ENCODE measurements at places on chromosomes 12 and 14.

GRCh38 chr12:115636546-115636945, 640.9 kb downstream of the MED13L start:
- no peak for DNase-seq

GRCh38 chr12:71218616-71219015, 60.8 kb upstream of the TSPAN8 start:
- no peak for DNase-seq

- no peak for DNase-seq
Measured at GRCh38 chr12:58359084-58359483, 417.7 kb downstream of the ATP23 start.

DNA sequence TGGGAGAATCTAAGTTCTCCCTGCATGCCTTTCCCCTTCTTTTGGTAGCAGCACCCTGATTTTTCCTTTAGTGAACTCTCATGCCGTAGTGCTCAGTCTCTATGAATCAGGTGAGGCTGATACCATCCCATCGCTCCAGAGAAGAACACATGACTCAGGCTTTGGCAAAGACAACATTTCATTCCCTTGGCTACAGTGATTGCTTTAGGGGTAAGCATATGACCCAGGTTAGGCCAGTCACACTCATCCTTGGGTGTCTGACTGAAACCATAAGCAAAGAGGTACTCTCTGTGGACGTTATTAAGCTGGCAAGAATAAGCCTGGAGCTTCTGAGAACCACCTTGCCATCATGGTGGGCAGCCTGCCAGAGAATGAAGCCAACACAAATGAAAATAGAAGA, 141.8 kb downstream of the MYRFL start:
- no peak for DNase-seq

DNA sequence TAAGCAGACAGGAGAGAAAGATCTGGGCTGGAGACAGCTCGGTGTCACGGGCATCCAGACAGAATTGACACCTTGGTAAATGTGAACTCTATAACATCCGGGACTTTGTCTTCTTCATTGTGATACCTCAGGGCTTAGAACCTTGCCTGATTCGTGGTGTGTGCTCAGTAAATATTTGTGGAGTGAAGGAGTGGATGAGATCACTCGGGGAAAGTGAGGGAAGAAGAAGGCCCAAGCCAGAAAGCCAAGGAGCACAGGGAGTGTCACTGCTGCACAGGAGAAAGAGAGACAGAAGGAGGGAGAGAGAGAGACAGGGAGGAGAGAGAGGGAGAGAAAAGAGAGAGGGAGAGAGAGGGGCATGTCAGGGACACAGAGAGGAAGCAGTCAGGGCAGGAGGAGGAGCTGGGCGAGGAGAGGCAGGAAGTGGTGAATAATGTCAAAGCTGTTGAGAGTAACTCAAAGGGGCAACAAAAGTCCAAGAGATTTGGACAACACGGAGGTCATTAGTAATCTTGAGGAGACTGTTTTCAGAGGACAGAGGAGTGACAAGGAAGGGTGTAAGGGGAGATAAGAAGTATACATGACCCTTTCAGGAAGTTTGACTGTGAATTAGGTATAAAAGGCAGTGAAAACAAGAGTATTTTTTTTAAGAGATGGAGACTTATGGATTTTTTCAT, 141.6 kb upstream of the MAX start:
- no peak for DNase-seq

- DNase-seq = no peak
Measured at GRCh38 chr12:105775343-105775742, 363.4 kb downstream of the NUAK1 start.

DNA sequence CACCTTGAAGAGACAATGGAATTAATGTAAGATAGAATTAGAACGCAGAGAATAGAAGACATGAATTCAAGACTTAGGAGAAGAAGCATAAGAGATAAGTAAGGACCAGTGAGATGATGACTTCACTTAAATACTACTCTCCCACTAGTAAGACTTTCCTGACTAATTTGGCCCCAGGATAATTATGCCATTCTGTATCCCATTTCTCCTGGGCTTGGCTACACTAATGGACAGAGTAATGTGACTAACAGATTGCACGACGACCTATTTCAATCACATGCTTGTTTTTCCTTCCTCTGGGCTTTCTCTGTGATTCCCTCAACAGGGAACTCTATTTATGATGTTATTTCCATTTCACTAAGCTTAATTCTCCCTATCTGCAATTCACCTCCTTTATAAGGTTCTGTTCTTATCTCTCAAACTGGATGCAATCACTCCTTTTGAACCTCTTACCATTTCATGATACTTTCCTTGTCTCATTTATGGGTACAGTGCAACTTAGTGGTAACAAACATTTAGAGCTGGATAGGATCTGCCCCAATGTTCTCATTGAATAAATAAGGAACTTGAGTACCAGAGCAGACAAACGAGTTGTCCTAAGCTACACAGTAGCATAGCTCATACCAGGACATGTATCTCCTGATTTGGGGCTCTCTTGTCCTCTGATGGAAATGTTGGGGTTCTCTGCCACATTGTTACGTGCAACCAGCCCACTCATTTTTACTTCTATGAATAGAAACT, 102.7 kb downstream of the BTG1 start:
- no peak for DNase-seq

DNA sequence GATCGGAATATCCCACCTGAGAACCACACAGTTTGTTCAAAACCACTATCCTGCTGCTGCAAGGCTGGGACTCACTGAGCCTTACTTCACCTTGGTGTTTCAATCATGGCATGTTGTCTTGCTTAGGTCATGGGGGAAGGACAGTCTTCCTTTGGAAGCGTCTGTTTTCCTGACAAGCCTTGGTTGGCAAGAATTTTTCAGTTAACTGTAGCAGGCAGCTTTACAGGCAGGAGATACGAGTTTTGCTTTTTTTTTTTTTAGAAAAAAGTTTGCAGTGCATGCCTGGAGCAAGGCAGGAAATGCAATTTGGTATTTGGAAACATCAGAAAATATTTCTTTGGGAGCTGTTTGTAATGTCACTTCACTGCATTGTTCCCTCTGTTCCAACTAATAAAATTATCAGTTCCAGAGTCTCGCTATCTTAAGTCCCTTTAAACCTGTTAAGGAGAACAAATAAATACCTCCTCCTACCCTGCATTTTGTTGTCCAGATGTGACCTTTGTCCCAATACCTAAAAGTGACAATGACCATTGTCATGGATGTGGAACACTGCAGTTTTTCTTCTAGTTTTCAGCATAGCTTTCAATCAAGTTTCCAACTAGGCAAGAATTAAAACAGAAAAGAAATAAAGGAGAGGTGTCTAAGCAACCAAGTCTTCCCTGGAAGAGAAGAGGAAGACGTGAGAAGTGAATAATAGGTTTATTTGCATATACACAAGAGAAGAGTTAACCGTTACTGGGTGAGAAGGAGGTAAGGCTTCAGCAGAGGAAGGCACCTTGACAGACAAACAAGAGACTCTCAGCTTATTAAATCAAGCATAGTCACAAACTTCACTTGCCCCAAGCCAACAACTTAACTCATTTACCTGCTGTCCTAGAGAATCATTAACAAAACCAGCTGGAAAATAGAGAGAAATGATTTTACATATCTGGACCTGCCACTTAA, 71.4 kb upstream of the ACTN1 start:
- DNase-seq = no peak

GRCh38 chr12:51390891-51391282, 319 bp downstream of the GALNT6 start:
- DNase-seq = no peak

DNA sequence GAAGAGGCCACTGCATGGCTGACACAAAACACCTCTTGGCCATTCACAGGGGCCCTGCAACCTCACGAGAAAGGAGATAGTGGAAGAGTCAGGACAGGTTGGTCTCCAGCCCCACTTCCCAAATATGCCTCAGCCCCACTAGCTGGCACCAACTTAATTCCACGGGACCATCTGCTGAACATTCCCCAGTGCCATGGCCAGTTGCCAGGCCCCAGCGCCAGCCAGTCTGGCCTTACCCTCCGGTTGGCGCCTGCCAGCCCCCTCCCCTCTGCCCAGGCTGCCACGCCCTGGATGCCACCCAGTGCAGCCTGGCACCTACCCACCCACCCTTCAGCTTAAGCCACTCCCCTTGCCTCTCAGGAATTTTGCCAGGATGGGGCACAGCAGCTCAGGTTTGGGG, 21.2 kb upstream of the HSPB8 start:
- no peak for DNase-seq

GRCh38 chr14:95523815-95524448, 7.5 kb upstream of the SYNE3 start:
- no peak for DNase-seq

DNA sequence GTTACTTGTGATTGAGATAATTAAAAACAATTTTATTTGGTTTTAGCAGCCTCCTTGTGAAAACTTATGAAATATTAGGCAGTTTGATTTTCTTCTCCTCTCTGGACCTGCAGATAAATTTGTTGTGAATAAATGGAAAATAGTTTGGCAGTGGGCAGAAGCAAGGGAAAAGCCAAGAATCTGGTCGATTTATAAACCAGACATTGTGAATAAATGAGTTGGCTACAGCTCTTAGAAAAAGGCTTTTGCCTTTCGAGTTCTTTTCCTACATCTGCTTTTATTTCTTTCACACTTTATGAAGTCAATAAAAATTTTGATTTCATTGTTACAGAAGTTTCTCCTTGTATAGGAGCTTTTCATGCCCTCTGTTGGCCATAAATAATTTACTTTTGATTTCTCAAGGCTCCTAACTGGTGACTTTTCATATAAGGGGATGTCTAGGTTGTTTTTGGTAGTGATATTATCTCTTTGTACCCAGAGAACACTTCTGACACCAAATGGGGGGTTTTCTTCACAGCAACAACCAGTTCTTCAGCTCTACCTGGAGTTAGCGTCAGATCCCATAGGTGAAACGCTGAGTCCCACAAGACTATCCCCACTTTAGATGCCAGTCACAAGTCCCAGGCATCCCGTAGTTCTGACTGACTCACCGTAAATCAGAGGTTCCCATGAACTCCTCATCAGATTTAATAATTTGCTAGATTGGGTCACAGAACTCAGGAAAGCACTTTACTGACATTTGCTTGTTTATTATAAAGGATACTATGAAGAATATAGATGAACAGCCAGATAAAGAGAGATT, 136.5 kb upstream of the DNM1L start:
- no peak for DNase-seq

DNA sequence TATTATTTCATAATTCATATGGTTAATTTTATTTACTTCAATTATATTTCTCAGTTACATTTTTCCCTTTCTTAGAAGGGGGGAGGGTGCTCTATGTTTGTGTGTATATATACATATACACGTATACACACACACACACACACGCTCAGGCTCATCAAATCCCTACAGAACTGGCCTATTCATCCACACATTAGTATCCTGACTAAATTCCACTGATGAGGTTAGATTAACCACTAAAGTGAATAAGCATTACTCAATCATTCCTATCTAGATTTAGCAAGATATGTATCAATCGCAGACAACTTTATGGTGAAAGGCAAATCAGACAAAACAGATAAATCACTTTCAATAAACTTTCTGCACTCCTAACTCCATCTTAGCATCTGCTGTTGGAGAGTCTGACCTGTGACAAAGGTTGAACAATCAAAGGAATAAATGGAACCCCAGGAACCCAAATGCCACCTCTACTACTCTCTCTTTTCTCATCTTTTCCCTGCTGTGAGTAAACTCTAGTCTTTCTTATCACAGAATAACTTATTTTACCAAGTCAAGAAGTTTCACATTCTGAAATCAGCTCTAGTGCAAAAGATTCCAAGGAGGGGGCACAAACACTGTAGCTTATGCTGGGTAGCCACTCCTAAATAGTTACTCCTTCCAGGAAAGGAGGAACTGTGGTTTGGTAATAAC, 67.6 kb downstream of the RALGAPA1 start:
- DNase-seq = no peak

DNA sequence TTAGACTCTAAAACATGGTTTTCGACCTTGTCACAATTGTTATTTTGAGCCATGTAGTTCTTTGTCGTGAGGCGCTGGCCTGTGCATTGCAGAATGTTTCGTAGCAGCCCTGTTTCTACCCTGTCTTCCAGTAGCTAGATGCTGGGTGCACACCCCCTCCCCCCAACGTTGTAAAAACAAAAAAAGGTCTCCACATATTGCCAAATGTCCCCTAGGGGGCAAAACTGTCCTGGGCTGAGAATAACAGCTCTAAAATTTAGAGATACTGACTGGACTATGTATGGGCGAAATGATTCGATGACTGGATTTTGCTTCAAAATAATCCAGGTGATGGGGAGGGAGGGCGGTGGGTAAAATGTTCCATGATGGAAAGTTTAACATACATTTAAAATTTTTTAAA, 126.1 kb upstream of the FUT8 start:
- no peak for DNase-seq

- no peak for DNase-seq
Measured at GRCh38 chr14:33480887-33481184, 470.0 kb downstream of the EGLN3 start.

DNA sequence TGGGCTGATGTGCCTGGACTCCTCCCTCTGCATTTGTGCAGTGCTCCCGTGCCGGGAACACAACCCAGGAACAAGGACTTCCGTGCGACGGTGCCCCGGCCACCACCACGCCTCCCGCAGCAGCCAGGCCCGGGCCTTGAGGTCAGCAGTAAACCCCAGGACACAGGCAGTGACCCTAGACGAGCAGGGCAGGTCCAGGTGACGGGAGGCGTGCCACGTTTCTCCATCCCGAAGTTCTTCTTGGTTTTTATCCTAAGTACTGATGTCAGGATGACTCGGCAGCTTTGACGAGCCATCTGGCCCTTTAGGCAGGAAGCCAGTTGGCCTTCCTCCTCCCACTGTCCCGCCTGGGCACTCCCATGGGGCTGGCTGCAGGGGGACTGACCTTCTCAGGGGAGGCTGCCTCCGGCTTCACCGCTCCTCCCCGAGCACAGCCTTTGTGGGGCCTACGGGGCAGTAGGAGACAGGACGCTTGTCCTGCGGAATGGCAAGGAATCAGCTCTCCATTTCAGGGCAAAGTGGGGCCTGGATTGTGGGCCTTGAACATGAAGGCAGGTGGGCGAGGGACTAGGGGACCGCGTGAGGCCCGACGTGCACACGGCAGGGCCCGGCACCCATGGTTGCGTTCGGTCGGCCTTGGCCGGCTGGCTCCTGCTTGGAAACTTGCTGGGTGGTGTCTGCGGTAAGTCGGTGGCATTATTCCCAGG, 94.1 kb downstream of the FBXL14 start:
- no peak for DNase-seq

- DNase-seq = no peak
Measured at GRCh38 chr12:28611115-28611435, 420.8 kb downstream of the CCDC91 start.

DNA sequence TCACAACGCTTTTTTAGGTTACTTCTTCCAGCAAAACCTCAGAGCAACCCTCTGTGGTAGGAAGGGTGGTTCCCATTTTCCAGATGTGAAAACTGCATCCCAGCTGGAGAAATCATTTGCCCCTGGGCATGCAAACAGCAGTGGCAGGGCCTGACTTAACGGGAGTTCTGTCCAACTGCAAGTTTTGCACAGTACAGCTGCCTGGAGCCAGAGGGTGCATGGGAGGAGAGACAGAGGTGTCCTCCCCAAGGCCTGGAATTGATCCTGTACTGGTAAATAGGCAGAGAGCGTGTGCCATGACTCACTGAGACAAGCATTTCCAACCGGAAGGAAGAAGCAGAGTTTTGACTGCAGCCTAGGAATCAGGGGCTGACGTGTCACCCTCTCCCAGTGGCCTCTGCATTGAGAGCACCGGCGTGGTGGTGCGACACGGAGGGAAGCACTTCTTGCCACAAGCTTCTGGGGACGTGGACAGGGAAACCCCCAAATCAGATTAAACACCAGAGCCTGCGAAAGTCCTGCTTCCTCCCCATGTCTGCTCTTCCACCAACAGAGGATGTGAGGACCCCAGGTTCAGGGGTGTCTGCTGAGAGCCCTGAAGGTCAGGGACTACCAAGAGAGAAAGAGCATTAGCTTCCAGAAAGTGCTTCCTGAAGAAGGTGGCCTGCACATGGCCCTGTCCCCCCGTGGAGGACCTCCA, 19.0 kb upstream of the SERPINA4 start:
- no peak for DNase-seq
